ENCODE measurements at places on chromosomes 1 and 21.

GRCh38 chr21:45322960-45323461, 35.3 kb upstream of the POFUT2 start:
- no peak for DNase-seq

DNA sequence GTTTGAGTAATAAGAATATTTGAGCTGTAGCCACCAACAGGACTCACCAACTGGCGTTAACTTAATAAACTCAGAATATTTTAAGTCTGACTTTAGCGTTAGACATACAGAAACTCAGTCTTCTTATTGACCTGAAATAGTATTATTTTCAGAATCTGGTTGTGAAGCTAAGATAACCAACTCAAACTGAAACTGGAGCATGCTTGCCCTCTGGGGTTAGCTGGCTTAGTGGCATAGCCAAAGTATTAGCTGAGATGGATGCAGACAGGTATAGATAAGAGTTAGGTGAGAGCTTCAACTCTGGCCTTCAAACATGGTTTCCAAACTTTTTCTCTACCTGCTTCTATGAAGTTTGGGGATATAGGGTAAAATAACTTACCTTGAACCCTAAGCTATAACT, 40.5 kb downstream of the AMY1C start:
- DNase-seq = no peak

DNA sequence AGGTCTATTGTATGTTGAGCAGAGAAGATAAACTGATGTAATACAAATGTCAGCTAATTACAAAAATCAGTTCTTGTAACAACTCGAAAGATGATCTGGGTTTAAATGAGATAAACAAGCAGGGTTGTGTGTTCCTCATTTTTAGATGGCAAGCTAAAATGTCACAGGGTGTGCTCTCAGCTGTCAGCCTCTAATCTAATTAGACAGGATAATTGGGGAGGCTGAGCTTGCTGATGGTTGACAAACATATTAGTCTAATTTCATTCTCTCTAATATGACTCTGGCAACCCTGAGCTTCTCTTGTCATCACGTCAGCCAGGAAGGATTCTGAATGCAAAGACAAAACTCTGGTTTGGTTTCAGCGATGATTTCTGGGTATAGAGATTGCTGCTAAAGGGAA, 335.3 kb upstream of the KAZN start:
- DNase-seq = peak; percentile 36

DNA sequence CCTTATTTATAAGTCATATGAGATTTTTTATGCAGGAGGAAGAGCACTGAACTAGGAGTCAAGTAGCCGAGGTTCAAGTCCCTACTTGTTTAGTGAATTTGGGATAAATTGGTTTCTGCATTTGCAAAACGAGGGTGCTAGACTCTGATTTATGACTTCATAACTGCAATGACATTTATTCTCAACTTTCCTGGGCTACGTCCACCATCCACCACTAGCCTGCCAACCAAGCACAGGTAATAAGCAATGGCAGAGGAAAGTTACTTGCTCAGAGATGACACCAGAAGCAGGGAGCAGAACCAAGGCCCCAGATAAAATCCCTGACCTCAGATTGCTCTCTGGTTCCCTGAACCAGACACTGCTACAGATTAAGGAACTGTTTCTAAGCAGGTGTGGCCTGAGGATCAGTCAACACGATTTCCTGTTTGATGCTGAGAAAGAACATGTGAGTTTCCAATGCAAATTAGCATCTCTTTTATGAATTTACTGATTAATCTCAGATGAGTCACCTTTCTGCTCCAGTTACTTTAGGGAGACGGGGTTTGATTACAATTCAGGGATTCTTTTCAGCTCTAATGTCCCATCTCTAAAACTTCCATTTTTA, 52.7 kb downstream of the PLPP3 start:
- peak; percentile 3 for DNase-seq

DNA sequence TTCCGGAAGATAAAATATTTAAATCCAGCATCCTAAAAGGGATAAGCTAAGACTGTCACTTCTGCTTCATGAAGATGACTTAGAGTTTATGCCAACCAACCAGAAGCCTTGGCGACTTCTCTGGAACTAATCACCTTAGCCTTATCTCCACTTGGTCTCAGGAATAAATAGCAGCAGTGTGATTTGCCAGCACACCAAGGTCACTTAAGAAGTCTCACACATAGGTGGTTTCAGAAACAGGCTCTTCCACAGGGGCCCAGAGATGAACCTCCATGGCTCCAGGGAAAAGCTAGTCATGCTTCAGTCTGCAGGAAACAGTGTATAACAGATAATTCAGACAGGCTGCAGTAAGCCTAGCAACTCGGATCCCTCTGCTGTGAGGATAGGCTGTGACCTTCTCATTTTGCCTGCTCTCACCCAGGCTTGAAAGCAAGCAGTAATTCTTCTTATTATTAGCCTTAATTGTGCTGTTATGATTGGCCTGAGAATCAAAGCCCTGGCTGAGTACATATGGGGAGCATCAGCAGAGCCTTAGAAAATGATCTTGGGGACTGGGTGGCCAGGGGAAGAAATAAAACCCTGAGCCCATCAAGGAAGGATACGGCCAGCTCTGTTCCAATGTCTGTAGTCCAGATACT, 84.7 kb downstream of the WLS start:
- DNase-seq = no peak

DNA sequence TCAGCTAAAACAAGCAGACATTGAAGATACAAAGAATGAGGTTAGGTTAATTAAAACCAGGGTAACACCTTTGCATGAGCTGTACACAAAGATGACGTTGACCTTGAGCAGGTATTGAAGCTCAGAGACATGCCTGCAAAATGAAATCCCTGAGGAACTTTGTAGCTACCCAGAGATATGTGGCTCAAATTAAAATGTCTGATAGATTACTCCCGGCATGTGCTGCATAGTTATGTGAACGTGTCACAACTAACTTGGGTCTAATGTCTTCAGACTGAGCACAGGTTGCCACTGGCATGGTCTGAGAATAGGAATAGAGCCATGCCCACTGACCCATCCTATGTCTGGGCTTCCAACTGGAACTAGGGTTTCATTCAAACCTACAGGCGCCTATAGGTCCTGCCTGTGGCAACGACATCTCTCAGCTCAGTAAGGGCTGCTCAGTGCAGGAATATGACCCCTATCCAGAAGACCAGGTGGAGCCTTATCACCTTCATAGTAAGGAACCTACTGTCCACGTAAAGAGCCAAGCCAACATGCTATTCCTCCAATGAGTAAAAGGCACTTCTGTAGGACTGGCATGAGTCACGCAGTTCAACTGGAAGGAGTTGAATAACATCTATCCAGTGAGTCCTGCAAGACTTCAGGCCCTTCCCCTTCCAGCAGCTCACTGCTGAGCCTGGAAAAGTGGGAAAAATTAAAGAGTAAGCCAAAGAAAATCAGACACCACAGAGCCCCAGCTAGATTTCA, 60.7 kb downstream of the PRKAB2 start:
- DNase-seq = no peak

GRCh38 chr1:55156093-55156492, 59.1 kb downstream of the USP24 start:
- no peak for DNase-seq

All from NCI-H2081 (cell line).